RPMI7951 (cell line): ENCODE measurements at places on chromosomes 3 and 15.

- no peak for DNase-seq
These were observed 276.7 kb downstream of the ZIC4 start for GRCh38 chr3:147129665-147130064.

- no peak for DNase-seq
These were observed 132.2 kb downstream of the ASB7 start for GRCh38 chr15:100734586-100734985.

DNA sequence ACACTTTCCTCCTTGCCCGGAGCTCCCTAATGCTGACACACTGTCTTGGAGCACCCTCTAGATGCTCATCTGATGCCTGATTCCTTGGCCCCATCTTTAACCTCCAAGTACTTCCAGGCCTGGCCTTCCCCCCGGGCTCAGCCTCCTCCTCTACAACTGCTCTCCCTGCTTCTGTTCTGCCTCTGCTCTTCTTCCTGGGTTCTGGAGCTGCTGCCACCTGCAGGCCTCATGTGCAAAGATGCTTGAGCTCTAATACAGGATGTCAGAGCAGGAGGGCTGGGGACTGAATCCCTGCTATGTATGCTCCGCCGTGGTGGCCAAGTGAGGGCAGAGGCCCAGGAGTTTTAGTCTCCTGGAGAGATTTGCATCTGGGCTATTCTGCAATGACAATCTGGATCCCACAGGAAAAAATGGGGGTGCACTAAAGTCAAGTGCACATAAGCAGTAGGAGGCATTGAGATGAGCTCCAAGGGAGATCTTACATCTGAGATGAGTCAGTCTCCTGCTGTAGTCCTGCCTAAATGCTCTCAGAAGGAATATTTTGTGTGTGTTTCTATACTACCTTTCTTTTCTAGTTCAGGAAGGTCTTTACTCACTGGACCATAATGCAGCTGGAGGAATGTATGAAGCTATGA lies 296.3 kb downstream of the UACA start:
- DNase-seq: peak; percentile 71

- no peak for DNase-seq
These were observed 675 bp downstream of the RYR3 start for GRCh38 chr15:33311312-33311971.

GRCh38 chr15:43361313-43361903 lies 9.4 kb downstream of the ZSCAN29 start:
- DNase-seq: no peak

- DNase-seq: no peak
These were observed 251.1 kb downstream of the TJP1 start for GRCh38 chr15:29570948-29571791.

DNA sequence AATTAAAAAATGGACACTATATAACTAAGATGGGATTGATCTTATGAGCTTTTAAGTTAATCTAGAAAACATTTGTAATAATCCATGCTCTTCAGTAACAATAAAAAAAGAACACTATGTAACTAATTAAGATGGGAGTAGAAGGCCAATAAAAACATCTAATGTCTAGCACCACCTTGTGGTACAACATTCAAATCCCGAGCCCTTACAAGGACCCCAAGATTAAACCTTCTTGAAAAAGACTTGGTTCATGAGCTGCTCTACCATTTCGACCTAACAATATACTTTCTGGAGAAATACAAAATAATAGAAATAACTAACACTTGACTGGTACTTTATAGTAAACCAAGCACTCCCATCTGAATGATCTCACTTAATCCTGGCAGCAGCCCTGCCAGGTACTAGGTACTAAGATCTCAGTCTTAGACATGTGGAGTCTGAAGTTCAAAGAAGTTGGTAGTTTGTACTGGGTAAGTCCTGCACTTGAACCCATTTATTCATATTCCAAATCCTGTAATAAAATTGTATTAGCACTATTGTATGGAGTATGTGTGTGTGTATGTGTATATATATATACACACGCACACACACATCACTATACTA lies 21.8 kb downstream of the METTL6 start:
- DNase-seq: peak; percentile 59
